ENCODE measurements at places on chromosomes 11 and 22.

DNA sequence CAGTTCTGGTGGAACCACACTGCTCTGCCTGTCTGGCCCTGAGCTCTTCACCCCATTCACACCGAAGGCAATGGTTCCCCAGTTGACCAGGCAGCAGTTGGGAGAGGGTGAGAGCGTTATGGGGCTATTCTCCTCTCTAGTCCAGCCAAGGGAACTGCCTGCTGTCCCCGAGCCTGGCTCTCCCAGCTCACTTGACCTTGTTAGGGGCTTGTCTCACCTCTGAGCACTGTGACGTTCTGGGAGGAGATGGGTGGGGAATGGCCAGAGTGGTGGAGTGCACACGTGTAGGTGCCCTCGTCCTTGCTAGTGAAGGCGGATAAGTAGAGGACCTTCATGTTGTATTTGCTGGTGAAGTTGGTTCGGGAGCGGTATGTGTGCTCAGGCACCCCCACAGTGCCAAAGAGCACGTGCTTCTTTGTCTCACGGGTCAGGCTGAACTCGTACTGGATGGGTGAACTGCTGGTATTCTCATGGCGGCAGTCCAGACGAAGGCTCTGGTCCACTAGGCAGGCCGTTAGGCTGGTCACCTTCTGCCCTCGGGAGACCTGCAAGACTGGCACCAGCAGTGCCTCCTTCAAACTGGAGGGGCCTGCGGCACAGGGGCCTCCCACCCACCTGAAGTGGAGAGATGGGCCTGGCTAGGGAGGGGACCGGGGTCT, 3.0 kb downstream of the THY1 start:
- no peak for DNase-seq

DNA sequence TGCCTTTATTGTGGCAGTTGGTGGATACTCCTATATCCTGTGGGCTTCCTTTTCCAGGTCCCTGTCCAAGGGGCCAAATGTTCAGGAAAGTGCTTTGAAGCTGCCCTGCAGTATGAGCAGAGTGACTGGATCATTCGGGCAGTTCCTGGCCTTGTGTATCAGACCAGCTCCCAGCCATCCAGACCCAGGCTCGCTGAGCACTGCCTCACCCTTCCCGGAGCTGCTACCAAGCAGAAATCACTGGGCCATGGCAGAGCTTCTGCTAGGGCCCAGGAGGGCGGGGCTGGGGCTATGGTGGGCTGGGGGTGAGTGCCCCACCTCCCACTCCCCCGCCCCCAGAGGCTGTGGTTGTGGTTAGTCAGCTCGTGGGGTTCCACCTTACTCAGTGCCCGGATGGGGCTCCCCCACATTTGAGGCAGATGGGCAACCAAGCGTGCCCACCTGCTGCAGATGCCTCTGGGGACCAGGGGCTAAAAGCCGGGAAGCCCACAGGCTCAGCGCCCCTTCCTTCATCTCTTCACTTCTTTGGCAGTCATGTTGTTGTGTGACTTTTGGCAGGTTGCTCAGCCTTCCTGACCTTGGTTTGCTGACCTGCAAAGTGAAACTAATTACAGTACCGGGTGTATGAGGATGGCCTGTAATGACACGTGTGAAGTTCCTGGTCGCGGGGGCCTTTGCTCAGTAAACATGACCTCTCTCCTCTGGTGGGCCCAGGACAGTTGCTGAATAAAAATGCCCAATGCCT, 2.1 kb upstream of the LRRC32 start:
- DNase-seq = no peak

GRCh38 chr11:44538375-44539054, 26.9 kb upstream of the CD82 start:
- peak; percentile 66 for DNase-seq

DNA sequence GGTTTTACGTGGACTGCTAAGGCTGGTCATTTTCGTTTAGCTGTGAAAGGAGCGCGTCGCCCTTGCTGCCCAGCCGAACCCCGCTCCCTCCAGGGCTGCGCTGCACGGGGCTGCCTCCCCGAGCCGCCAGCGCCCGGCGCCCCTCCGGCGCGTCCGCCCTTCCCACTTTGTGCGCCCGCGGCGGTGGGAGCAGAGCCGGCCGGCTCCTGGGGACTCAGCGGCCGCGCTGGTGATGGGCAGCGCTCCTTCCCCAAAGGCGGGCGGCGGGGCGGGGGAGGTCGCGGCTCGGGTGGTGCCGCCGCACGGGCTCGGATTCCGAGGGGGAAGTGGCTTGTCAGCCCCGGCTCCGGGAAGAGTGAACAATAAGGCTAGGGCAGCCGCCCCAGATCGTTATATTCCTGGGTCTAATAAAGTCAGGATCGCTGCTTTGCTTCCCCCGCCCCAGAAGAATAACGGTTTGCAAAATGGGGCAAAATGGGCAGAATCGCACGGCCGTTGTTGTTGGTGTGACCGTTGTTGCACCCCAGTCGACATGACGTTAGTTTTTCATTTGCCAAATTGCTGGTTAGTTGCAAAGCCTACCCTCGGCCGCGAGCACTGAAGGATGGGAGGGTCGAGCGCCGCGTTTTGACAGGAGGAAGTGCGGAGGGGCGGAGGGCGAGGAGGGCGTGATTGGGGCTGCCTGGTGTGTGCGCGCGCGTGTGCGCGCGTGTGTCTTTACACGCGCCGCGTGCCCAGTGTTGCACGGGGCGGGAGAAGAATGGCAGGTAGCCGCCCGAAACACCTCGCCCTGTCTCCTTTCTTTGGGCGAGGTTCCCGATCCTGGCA, 745 bp downstream of the NCAM1 start:
- DNase-seq = no peak

- no peak for DNase-seq
Measured at GRCh38 chr11:13679768-13680167, 11.3 kb downstream of the FAR1 start.

DNA sequence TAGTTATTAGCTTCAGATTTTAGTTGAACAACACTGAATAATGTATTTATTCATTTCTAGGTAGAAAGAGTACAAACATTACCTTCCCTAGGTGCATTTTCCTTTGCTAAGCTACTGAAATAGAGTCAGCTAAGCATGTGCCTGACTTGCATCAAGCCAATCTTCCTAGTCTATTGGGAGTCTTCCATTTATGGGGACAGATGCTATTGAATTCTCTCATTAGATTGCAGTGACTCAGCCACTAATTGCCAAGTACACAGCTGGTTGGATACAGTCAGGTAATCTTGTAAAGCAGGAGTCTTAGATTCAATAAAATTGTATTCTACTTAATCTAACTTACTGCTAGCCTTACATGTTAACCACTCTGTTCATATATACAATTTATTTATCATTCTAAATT, 55.2 kb upstream of the RPS13 start:
- no peak for DNase-seq

GRCh38 chr11:13761250-13761649, 92.8 kb downstream of the FAR1 start:
- DNase-seq = no peak

DNA sequence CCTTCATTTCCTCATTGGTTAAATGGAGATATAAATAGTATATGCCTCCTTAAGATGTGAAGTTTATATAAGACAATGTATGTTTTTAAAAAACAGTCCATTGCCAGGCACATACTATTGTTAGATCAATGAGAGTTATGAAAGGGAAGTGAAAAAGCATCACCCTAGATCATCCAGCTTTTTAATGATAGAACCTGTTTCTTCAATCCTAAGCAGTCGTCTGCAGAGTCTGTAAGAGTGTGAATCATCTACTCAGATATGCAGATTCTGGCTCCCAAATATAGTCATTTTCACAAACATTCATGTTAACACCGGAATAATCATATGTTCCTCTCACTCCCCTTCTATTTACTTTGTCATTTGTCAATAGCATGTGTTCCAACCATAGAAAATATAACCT, 65.3 kb upstream of the SLN start:
- DNase-seq = no peak

DNA sequence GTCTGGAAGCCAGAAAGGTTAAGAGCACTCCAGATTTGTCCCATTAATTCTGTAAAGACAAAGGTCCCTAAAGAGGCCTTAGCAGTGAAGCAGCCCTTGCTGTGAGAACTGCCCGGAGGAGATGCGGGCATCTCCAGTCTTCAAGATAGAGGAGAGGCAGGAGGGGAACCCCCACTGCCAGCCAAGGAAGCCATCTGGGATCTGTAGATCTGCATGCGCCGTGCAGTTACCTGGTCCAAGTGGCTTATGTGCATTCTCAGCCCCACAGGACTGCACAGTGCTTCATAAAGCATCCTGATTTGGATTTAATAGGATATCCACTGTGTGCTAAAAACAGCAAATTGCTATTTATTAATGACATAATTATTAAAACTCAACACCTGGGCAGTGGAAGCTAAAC, 834.6 kb downstream of the NTM start:
- DNase-seq = no peak

- no peak for DNase-seq
Measured at GRCh38 chr11:14018441-14018840, 55.9 kb downstream of the SPON1 start.

DNA sequence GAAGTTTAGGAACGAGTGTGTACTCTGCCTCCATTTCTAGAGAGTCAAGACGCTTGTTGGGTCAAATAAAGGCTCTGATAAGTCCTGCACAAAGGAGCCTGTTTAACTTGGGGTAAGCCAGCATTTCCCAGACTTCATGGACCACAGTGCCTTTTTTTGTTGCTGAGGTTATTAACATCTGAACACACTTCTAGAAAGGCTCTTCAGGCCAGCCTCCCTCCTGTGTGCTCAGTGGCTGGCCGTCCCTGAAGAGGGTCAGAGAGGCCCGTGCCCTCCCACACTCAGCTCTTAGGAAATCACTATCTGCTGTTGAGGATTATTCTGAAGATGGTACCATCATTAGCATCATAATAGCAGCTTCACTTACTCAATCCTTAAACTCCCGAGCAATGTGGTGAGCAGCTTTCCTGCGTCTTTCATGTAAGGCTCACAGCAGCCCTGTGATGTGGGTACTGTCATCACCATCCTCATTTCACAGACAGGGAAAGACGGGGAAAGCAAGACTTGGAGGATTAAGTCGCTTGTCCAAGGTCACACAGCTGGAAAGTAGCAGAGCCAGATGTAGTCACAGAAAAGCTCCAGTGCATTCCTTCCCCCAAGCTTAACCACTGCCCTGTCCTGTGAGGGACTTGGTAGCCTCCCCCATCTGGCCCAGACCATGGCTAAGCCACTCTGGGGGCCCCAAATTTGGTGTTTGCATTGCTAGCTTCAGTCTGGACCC, 71.3 kb downstream of the TSPAN18 start:
- DNase-seq = peak; percentile 87

- no peak for DNase-seq
Measured at GRCh38 chr11:22521226-22521625, 104.4 kb downstream of the FANCF start.

DNA sequence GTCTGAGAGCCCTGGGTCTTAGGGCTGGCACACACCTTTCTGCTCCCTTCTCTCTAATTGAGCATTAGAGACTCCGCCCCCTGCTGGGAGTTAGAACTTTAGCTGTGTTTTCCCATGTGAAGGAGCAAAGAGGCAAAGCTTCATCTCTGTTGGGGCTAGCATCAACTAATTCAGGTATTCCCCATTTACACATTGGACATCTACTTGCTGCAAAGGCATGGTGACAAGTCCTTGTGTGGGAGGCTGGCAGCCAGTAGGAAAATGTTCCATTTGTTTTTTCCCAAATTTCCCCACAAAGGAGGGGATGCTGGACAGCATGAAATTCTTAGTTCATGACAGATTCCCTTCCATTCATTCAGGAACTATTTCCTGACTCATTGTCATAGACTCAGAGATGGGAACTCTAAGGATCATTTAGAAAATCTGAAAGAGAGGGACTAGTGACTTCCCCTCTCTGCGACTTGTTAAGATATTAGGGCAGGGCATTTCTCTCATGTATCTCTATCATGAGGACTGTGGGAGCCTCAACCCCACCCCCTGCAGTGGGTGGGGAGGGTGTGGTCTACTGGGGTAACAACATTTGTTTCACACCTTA, 3.6 kb downstream of the CD44 start:
- DNase-seq = no peak

GRCh38 chr11:42901084-42901483, 410.7 kb upstream of the API5 start:
- no peak for DNase-seq

GRCh38 chr11:62702246-62702645, 5.0 kb downstream of the BSCL2 start:
- no peak for DNase-seq

DNA sequence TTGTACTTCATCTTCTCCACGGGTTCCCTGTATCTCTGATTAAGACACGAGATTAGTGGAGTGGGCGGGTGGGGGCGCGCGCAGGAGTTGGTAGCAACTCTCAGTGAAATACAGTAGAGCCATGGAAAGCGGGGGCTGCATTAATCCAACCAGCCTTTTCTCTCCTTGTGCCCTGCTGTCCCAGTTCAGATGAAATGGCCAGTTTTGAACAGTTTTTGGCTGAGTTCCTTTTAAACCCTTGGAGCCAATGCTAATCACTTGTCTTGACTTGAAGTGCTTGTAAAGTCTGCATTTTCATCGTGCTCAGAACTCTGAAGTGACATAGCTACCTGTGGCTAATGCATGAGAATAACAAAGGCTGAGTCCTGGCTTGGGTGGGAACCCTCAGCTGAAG, 734 bp upstream of the TMEM123 start:
- no peak for DNase-seq

GRCh38 chr22:48796310-48797015, 1031.2 kb downstream of the BRD1 start:
- no peak for DNase-seq

DNA sequence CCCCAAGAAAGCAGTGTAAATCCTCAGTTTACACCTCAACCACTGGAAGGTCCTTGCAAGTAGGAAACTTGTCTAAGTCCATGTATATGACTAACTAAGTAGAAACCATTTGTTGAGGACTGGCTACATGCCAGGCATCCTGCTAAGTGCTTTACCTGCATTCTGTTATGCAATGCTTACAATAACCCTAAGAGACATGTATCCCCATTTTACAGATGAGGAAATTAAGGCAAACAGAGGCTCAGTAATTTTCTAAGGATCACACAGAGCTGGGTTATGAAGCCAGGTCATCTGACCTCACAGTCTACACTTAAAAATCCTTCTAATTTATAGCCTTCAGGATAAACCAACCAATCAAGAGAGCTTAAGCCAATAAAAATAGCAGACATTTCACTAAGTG, 1.5 kb downstream of the TIMM10 start:
- DNase-seq = no peak

DNA sequence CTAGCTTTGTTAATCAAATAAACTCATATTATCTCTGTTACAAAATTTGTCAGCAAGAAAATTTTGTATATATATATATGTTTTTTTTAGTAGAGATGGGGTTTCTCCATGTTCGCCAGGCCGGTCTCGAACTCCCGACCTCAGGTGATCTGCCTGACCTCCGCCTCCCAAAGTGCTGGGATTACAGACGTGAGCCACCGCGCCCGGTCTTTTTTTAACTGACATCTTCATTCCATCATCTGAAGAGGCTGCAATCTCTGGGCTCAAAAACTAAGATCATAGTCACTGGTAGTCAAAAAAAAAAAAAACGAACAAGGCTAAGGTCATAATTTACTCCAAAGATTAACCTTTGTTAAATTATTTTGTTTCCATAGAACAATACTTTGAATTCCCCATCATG, 5.3 kb upstream of the KLHDC7B start:
- no peak for DNase-seq

DNA sequence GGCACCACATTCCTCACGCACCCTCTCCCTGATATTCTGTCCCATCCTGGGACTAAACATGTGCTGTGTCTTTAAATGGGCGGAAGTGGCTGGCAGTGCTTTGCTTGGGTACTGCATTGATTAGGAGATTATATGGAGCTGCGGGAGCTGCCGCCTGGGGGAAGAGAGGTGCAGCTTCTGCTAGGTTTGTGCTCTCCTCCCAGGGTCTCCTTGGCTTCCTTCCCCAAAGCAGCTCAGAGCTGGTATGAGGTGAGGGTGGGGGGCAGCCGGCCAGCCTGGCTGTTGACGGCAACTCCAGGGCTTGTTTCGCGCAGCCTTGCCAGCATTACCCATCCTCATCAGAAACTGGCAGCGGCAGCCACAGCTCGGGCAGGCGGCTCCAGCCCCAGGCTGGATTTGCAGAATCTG, 95.4 kb downstream of the GRAMD1B start:
- DNase-seq = no peak
